ENCODE measurements at places on chromosomes 1 and 21. TPM values are rescaled to one million over a fixed set of nuclear protein-coding genes. Genes with fewer than 3 reads are reported as not detected.

LEFTY2 gene
- total RNA-seq = not detected

SDHC gene
- 27.0 TPM for total RNA-seq

CSF1 gene
- total RNA-seq = 6.9 TPM

NBPF10 gene
- 1.4 TPM for total RNA-seq

FMO4 gene
- total RNA-seq = 0.72 TPM

NBPF4 gene
- total RNA-seq = not detected

OR2L13 gene
- total RNA-seq = not detected

LCE1B gene
- total RNA-seq = not detected

KRTAP19-3 gene
- total RNA-seq = not detected

PITHD1 gene
- 43.8 TPM for total RNA-seq

TEX35 gene
- not detected for total RNA-seq

ITLN2 gene
- 0.15 TPM for total RNA-seq

TNFSF4 gene
- total RNA-seq = 0.61 TPM

EXO1 gene
- 73.6 TPM for total RNA-seq

PLEKHN1 gene
- 4.1 TPM for total RNA-seq

CLDN8 gene
- total RNA-seq = not detected

WDR64 gene
- not detected for total RNA-seq

WNT3A gene
- total RNA-seq = not detected

OR2T29 gene
- not detected for total RNA-seq

CFHR1 gene
- total RNA-seq = 0.58 TPM

MAN1C1 gene
- 0.72 TPM for total RNA-seq

Data from A375 (cell line).